ENCODE measurements at places on chromosomes 2 and 18.

GRCh38 chr2:38407111-38407682 lies 30.1 kb upstream of the ATL2 start:
- no peak for DNase-seq

- DNase-seq, result peak; percentile 7
Observed at GRCh38 chr18:22765896-22766295, 167.2 kb upstream of the RBBP8 start.

DNA sequence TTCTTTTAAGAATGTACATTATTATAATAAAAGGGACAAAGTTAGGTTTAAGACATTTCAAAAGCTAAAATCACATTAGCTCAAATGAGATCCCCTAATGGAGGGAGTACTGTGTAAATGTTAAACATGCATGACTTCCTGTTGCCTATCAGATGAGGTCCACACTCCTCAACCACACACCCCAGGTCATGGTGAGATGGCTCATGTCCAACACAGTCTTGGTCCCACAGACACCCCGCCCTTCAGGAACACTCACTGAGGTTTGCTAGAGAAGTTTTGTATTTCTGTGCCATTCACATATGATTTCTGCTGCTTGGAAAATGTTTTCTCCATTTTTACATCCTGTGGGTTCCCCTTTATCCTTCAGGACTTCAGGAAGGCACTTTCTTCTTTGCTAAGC lies 491.0 kb downstream of the SOX11 start:
- no peak for DNase-seq

DNA sequence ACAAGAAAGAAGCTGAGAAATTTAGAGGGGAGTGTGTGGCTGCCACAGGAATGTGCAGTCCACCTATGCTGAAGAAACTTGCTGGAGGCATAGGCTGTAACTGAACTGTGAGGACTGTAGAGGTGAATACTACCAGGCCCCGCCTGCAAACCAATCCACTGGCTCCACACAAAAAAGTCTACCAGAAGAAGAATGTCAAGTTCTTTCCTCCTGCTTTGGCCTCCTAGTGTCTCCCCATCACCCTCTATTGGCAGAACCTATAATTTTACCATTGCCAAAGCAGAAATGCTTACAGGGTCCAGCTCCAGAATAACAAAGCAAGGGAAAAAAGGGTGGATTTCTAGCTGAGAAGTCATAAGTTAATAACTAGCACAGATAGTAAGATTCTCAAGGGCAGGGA lies 5.9 kb upstream of the ATP5MC3 start:
- DNase-seq, result no peak

DNA sequence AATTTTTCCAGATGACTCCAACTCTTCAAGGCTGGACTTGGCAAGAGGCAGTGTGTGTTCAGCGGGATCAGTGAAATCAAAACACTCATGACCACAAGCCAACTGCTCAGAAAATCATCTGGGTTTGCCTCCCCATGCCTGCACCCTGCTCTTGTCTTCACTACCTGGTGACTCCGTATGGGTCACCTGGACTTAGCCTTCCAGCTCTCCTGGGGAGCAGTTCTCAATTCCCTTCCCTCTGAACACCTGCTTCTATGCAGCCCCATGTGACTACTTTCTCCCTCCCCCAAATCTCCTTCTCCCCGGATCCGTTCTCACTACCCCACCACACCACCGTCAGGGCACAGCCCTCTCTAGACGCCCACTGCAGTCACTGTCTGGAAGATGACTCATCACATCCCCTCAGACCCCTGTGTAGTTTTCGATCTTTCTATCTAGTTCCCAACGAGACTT lies 130.2 kb upstream of the ID2 start:
- no peak for DNase-seq

- DNase-seq, result no peak
Observed at GRCh38 chr2:178819147-178819875, 12.1 kb upstream of the TTN start.

GRCh38 chr2:240873805-240874714 lies 5.4 kb downstream of the AGXT start:
- no peak for DNase-seq

- no peak for DNase-seq
Observed at GRCh38 chr2:222998459-222998858, 53.5 kb upstream of the KCNE4 start.

DNA sequence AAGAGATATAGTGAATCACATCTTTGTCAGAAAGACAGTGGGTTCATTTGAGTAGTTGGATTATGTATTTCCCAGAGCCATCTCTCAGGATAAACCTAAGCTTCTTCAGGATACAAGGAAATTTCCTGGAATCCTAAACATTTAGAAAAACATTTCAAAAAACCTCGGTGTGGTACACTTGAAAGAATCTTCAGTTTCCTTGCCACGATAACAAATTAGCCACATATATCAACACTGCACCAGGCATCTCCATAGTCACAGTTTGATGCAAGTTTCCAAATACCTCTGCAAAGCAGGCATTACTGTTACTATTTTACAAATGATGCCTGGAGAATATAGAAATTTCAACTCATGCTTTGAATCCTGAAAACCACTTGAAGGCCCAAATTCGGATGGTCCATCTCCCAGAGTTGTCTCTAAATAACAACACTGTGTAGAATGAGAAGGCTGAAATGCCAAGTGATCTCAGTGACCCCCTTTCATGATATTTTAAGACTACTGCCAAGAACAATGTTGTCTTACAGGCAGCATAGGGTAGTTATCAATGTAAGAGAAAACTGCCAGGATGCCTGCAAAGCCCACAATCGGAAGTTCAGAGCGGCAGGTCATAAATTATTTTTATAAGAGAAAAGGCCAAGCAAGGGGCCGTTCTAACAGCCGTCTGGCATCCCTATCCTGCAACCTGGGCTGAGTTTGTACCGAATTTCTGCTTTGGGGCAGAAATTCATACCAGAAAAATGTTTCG lies 307.9 kb downstream of the TXNL1 start:
- DNase-seq, result no peak

DNA sequence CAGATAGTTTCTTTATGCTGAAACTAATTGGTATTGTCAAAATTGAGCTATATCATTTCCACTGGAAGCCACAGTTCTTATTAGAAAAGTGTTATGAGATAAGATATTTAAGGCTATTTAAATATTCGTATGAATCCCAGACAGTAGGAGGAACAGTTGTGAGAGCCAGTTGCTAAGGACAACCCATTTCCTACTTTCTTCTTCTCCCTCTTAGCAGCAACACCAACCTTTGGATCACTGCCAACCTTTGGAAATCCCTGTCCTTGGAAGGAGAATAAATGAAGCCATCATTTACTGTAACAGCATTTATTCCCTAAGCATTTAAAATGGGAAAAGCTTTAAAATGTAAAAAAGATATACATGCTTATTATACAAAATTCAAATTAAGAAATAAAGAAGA lies 85.8 kb downstream of the PLCL1 start:
- DNase-seq, result peak; percentile 38

GRCh38 chr2:239818531-239819011 lies 206.6 kb downstream of the NDUFA10 start:
- no peak for DNase-seq

DNA sequence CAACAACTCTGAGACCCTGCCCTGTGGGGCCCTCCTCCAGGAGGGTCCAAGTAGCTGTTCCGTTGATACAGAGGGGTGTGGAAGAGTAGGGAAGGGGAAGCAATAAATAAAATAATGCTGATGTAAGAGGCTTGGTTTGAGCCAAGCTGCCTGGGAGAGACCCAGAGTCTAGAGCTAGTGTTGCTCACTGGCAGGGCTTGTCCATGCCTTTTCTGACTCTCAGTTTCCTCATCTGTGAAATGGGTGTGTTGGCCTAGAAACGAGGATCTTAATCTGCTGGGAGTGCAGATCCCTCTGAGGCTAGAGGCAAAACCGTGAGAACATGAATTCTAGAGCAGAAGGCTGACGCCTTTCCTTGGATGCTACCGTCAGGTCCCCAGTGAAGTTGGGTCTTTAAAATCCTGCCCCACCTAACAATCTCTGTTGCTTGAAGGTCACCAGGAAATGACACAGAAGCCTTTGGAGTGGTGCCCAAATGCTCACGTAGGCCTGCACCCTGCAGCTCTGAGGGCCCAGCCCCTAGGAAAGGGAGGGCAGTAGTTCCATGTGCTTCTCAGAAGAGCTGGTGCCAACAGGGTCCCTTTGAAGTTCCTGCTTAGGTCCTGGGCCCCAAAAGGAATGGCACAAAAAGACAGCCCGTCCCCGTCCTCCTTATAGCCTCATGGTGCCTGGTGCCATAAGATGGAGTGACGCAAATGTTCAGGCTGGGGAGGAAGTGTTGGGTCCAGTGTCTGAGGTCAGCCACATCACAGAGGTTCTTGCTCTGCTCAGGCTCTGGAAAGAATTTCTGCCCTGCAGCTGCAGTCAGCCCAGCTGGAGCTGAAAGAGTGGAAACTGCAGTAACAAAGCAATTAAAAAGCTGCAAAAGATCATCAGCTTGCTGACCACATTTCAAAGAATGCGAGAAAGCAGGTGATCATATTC lies 73.2 kb upstream of the SMAD2 start:
- DNase-seq, result no peak

- no peak for DNase-seq
Observed at GRCh38 chr2:157872791-157873190, 3.3 kb downstream of the ACVR1 start.

GRCh38 chr2:96259497-96259921 lies 6.3 kb downstream of the TMEM127 start:
- DNase-seq, result peak; percentile 80

- no peak for DNase-seq
Observed at GRCh38 chr2:69764286-69765095, 22.6 kb downstream of the ANXA4 start.

DNA sequence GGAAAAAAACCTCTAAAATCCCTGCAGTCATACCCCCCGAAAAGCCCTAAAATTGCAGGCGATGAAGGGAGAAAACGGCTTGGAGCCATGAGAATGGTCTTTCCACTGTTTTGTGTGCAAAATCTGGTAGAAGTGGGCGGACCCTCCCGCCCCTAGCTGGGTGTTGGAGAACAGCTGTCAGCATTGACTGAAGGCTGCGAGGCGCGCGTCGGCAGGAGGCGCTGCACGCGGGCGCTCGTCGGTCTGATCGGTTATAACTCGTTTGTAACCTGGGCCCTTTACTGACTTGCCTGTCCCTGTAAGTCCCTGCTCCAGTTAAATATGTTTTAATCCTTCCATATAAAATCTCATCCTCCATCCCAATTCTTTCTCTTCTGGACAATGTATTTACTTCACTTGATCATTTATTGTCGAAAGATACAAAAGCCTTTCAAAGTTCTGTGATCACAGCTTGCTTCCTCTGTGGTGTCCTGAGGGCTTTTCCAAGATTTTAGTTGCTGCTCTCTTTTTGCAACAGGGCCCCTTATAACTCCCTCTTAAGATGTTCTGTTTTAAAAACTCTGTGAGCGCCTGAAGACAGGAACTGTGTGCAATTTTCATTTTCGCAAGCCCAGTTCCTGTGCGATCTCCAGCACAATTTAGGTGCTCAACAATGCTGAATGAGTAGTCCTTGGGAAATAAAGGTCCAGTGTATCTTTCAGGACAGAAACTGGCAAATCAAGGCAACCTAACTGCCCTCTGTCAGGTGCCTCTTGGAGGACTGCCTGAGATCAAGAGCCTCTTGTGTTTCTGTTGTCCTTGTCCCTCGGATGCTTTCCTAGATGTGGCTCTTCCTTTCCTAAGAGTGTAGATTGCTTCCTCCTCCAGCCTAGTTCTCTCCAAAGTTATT lies 918 bp upstream of the HNRNPLL start:
- DNase-seq, result peak; percentile 87

- no peak for DNase-seq
Observed at GRCh38 chr2:138853296-138853695, 73.1 kb upstream of the NXPH2 start.

- DNase-seq, result no peak
Observed at GRCh38 chr2:197179744-197180498, 130.7 kb downstream of the ANKRD44 start.

GRCh38 chr2:166167449-166167848 lies 39.6 kb upstream of the SCN1A start:
- no peak for DNase-seq

GRCh38 chr2:18243816-18244215 lies 316.6 kb downstream of the RDH14 start:
- peak; percentile 94 for DNase-seq
